Nucleus accumbens (tissue), 56 donors: ENCODE measurements at places on chromosomes 16 and 17.

- no peak for DNase-seq
Observed at GRCh38 chr16:10196999-10197398, 14.8 kb upstream of the GRIN2A start.

DNA sequence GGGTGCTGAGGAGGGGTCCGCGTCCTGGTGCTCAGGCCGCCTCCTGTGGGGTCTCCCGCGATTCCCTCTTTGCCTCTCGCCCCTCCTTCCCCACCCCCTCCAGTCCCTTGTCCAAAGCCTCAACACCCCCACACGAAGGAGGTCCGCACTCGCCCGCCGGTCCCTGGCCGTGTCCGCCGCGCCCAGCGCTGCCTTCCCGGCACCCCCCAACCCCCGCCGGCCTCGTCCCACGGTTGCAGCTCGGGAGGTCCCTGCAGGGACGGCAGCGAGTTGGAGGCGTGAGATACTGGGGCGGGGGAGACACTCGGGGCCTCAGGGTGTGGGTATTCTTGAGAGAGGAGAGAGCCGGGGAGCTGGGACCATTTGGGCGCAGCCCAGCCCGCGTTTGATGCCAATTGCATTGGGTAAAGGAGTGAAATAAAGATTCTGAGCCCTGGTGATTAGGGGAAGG is 468 bp downstream of the FLYWCH2 start:
- peak; percentile 39 for DNase-seq

GRCh38 chr17:50280068-50280467 is 5.8 kb downstream of the TMEM92 start:
- DNase-seq: no peak

- no peak for DNase-seq
Observed at GRCh38 chr17:77280304-77281121, 139.7 kb downstream of the SEC14L1 start.

GRCh38 chr16:714558-715476 is at the start of gene METRN:
TSS of gene METRN (plus strand) at chr16:715118. CDS start at chr16:715290, 172 bp downstream.
- peak; percentile 81 for DNase-seq

GRCh38 chr16:30893744-30894539 is at the start of gene BCL7C:
TSS of gene BCL7C (minus strand) at chr16:30894077. CDS start at chr16:30893944, 133 bp downstream.
- DNase-seq: peak; percentile 91

DNA sequence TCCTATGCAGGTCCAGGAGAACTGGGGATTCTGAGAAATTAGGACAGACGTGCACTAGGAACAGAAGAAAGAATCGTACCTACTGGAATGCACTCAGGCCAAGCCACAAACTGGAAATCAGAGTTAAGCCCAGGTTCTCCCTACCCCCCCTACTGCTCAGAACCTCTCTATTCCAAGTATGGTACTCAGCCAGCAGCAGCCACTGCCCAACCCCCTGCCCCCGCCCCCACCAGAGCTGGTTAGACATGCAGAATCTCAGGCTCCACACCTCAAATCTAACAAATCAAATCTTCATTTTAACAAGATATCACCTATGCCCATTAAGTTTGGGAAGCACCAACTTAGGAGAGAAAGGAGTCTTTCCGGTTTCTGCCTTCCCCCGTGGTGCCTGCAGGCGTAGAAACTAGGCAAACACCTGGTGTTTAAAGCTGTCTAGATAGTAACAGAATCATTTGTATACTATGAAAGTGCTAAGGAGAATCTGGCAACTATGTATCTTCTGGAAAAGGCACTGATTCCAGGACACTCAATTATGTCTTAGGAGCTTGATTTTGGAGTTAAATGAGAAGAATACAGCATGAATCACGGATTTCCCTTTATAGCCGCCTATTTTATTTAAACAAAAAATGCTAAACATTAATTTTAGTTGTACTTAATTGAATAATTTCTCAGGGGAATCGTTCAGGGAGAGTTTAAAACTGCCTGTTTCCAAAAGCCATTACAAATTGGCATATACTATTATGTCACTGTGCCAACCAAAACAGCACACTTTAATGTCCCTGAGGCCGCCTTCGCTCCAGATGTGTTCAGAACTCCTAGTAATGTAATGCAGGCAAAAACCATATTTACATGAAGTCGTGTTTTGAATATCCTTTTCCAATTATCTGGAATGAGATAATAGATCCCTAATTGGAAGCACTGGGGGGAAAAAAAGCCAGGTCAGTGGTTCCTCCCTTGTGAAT is 166.5 kb downstream of the STX8 start:
- no peak for DNase-seq

DNA sequence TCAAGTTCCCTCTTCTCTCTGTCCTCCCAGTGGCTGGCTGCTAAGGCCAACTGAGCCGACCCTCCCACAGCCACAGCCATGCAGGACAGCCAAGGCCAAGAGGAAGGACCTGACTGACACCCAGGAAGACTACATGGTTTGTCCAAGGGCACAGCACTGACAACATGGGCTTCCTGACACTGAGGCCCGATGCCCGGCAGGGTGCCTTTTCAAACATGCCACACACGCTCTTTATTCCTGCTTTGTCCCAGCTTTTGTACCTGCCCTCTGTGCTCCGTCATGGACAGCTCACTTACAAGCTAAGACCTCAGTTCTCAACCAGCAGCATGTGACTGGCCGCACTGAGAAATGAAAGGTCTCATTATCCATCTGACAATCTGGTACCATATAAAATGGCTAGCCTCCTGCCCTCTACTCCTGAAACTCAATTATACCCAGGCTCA is 45.8 kb downstream of the TEX2 start:
- no peak for DNase-seq

DNA sequence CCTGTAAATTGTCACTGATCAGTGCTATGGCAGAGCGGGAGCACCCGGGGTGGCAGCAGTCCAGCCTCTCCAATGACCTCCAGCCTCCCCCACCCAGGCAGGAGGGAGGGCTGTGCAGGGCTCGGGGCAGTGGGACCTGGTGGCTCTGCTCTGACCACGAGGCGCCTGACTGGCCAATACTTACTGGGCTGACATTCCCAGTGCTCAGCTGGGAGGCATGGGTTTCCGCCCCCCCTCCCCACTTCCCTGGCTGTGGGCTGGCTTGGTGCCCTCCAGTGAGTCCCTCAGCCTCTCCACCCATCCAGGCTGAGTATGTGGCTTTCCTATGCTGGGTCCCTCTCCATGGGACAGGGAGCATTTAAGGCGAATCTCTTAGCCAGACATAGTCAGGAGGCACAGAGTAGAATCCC is 2.7 kb downstream of the SOCS3 start:
- DNase-seq: peak; percentile 46

GRCh38 chr17:6092903-6093468 is 22.8 kb downstream of the WSCD1 start:
- DNase-seq: no peak

DNA sequence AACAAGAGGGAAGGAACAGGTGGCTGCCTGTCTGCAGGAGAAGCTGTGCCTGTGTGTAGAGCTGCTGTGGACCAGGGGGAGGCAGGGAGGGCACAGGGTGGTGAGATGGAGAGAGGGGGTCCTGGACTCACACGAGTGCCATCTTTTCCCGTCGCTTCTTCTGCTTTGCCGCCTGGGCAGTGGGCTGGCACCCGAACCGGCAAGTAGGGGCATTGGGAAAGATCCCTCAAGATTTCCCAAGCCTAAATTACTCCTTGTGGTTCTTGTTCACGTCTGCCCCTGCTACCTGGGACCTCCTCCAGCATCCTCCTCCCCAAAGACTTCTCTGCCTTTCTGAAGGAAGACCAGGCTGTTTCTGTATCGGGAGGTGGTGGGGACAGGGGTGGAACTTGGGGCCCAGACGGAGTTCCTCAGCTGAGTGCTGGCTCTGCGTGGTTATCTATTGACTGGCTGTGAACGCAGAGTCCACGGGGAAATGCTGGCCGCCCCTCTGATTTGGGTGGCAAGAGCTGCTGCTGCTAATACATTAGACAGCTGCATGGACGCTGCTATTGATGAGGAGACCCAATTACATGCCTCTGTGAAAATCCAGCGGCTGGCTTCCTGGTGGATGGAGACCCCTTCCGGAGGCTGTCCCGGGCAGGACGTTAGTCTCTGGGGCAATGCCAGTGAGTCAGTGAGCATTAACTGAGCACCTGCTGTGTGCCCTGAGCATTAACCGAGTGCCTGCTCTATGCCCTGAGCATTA is 114.5 kb downstream of the OR1D5 start:
- DNase-seq: no peak

DNA sequence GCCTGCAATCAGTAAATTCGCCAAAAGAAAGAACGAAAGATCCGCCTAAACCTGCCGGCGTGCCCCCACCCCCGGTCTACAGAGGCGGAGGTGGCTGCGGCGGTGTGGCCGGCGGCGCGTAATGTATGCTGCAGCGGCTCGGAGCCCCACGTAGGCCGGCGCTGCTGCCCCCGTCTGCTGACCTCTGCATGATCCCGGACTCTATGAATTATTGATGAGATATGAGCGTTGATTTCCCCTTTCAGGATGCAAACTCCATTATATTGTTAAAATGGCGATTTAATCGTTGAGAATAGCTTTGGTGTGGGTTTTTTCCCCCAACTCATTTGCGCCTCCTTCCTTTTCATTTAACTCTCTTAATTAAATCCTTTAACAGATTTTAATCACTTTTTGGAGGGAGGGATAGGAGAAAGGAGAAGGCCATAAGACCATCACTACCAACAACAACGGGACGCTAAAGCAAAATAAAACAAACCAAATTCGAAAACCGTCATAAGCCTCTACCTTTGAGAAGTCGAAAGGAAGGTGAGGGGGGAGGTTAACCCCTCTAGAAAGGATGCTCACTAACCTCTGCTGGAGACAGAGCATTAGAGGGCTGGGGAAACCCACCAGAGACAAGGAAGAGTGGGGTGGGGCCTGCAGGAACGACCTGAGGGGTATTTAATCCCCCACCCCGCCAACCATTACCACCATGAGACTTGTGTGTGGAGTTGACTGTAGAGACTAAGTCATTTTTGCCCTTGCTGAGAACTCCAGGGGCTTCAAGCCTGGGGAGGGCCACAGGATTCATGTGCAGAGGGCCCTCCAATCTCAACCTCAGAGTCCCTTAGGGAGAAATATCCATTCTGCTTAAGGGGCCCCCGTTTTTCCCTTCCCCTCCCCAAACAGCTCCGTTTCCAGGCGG is 3.4 kb downstream of the HOXB3 start:
- DNase-seq: no peak

DNA sequence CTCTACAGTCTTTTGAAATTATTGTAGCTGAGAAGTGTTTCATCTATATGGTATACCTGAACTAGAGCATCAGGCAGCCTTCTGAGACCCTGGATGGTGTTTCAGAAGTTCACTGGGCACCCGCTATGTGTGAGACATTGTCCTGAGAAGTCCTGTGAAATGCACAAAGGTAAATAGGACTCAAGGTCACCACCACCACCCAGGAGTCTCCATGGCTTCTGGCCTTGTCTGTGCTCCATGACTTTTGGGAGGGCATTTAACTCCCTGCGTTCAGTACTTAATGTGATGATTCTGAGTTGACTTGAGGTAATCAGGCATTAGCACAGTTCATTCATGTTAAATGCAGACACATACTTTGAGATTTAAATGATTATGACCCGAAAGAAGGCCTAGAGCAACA is 1.1 kb downstream of the MLYCD start:
- DNase-seq: no peak

GRCh38 chr16:20944861-20945574 is 44.4 kb downstream of the LYRM1 start:
- DNase-seq: no peak

GRCh38 chr17:68455901-68456338 is 1.4 kb downstream of the WIPI1 start:
- no peak for DNase-seq

DNA sequence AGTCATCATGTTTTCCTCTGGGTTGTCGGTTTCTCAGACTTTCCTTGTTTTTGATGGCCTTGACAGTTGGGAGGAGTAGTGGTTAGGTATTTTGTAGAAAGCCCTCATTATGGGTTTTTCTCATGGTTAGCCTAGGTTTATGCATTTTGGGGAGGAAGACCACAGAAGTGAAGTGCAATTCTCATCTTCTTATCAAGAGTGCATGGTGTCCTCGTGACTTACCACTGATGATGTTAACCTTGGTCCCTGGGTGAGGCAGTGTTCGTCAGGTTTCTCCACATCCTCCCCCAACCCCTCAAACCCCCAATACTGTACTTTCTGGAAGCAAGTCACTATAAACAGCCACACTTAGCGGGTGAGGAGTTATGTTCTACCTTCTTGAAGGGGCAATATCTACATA is 42.3 kb downstream of the BPTF start:
- no peak for DNase-seq

- peak; percentile 36 for DNase-seq
Observed at GRCh38 chr17:31510308-31511194, 119.1 kb downstream of the RAB11FIP4 start.

DNA sequence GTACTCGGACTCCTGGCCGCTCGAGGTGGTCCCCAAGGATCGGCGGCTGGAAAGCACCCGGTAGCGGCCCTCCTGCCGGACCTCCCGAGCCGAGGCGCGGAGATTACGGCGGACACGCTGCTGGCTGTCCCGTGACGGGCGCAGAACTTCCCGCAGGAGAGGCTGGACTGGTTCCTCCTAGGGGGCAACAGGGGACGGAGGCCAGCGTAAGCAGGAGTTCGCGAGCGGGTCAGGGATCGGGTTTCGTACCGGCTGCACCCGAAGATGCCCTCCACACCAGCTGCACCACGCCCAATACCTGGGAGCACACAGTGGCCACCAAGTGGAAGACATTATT is 341 bp downstream of the SLC7A6OS start:
- peak; percentile 52 for DNase-seq

DNA sequence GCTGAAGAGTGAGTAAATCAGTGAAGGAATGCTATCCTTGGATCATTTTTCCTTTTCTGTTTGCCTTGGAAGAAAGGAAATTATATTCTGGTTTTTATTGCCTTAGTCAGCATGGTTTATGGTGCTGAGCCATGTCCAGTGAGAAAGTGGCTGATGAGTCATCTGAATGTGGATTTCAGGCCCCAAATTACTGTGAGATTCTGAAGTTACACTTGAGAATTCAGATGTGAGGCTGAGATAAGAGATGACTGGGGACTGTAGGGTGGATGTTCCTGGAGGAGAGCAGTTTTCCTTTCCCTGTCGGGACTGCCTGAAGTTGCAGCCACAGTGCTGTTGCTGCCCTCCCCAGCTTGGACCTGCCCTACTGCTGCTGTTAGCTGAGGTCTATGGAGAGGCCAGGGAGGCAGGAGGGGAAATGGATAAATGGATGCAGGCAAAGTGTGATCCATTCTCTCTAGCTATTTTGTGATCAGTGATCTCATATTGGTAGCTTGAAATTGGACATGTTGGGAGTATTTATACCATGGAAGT is 4.2 kb upstream of the MAP3K14 start:
- no peak for DNase-seq

DNA sequence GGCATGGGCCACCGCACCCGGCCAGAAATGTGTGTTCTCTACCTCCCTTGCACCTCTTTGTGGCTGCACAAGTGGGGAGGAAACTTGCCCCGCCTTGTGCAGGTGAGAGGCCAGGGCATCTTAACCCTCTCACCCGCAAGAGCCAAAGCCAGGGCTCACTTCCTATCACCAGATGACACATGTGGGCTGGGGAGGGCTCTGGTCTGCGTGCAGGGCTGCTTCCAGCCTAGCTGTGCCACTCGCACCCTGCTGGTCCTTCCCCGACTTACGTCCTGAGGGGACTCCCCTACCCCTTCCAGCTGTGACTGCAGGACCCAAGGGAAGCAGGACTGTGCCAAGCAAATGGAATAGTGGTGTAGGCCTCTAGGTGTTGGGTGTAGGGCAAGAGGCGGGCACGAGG is 6.9 kb downstream of the MIEF2 start:
- DNase-seq: no peak
